H1 (cell line): ENCODE measurements at places on chromosomes 1 and 21.
A peak's percentile ranks its signal among the peaks of the same experiment; 100 is the strongest.

GRCh38 chr1:47865881-47866535 is 131.2 kb downstream of the TRABD2B start:
- no peak for DNase-seq

DNA sequence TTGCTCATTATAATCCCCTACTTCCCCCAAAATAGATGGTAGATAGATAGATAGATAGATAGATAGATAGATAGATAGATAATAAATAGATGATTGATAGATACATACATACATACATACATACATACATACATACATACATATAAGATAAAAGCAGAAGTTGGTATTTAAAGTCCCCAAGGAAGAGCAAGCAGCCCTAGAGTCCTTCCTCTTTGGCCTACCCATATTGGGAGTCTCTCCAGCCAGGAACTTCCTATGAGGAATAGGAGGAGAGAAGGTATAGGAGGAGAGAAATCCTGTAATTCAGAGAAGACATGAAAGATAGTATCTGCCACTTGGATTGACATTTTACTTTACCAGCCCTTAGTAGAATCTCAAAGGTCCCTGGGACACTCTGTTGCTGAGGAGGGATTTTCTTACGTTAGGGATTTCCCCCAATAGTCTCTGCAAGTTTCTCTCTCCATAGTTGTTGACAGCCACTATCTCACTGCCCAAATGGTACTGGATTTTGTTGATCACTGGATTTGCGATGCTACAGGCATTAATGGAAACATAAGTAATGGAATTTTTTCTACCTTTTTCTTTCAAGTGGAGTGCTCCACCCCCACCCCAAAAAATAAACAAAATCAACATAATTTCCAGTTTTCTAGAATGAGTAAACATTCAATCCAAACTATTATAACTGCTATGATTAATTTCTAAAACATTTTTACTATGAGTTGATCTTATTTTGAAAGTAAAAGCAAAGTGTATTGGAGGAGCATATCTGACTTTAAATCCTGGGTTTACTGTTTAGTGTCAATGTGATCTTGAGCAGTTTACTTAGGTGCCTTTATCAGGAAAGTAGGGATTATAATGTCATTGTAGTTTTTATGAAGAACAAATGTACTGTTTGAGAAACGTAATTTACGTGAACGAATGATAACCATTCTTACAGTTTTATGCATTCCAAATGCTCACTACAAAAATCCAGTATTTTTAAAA is 93.2 kb upstream of the TNFSF4 start:
- no peak for DNase-seq

- no peak for DNase-seq
These were observed 9.2 kb upstream of the OR2B11 start for GRCh38 chr1:247467129-247467528.

DNA sequence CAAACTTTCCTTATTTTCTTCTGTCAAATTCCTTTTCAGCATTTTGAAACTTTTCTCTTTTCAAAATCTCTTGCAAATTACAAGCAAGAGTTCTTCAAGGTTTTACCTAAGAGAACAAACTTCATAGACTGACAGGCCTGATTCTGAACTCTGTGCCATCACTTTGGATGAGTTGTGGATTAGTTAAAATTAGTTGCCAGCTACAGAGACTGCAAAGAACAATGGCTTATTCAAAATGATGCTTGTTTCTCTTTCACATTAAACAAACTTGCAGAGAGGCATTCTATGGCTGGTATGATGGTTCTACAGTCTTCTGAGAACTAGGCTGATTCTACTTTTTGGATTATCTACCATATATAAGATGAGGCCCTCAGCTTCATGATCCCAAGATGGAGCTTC is 3.8 kb downstream of the LRRC8B start:
- no peak for DNase-seq

- DNase-seq, result no peak
These were observed 47.5 kb upstream of the SERTAD4 start for GRCh38 chr1:210185063-210185462.

DNA sequence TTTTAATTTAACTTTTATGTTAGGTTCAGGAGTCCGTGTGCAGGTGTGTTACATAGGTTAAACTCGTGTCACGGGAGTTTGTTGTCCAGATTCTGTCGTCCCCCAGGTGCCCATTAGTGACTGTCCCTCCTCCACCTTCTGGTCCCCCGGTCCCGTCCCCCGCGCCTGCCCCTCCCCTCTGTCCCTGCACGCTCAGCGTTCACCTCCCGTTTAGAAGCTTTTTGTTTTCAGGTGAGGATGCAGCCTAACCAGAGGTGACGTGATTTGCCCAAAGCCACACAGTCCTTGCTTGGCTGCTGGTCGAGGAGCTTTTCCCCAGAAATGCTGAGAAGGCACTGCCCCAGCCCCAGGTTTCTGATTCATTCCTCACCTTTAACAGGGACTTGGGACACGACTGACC is 844 bp downstream of the C1orf146 start:
- DNase-seq, result no peak

GRCh38 chr1:10965546-10966226 is 46.8 kb upstream of the TARDBP start:
- DNase-seq, result no peak

DNA sequence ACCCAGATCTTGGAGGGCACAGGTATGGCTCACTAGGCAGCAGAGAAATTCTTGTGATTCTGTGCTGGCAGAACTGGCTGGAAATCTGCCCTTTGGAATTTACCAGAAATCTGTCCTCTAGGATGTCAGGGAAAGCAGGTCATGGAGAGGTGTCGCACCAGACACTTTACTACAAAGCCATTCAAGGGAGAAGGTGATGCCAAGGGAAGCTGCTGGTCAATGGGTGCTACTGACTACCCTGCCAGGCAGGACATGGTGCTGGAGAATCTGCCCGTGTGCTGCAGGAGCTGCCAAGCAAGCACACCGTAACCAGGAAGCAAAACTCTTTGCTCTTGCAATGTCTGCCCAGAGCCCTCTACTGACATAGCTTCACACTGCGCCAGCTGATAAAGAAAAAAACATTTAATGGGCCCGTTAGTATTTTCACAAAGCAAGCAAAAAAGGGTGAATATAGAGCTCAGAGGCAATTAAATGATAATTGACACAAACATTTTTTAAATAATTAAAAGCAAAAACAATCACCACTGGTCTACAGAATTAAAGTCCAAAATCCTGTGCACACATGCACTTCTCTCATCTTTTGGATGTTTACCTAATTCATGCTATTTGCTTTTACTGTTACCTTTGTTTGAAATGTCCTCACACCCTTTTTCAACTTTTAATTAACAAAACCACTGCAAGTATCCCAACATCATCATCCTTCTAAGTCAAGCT is 7.2 kb upstream of the FBXO28 start:
- DNase-seq, result peak; percentile 45

DNA sequence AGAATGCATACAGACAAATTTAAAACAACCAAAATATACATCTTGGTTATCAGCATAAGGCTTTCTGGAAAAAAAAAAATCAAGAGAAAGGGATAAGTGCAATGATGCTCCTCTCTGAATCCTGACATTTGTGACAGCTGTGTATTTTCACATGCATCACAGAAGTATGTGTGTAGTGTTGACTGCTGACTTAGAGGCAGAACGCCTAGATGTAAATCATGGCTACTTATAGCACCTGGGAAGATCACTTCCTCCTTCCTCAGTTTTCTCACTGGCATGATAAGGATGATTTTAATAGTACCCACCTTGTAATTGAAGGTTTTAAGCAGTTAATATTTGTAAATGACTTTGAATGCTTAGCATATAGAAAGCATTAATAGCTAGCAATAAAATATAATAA is 112.5 kb downstream of the MRPL39 start:
- DNase-seq, result no peak

DNA sequence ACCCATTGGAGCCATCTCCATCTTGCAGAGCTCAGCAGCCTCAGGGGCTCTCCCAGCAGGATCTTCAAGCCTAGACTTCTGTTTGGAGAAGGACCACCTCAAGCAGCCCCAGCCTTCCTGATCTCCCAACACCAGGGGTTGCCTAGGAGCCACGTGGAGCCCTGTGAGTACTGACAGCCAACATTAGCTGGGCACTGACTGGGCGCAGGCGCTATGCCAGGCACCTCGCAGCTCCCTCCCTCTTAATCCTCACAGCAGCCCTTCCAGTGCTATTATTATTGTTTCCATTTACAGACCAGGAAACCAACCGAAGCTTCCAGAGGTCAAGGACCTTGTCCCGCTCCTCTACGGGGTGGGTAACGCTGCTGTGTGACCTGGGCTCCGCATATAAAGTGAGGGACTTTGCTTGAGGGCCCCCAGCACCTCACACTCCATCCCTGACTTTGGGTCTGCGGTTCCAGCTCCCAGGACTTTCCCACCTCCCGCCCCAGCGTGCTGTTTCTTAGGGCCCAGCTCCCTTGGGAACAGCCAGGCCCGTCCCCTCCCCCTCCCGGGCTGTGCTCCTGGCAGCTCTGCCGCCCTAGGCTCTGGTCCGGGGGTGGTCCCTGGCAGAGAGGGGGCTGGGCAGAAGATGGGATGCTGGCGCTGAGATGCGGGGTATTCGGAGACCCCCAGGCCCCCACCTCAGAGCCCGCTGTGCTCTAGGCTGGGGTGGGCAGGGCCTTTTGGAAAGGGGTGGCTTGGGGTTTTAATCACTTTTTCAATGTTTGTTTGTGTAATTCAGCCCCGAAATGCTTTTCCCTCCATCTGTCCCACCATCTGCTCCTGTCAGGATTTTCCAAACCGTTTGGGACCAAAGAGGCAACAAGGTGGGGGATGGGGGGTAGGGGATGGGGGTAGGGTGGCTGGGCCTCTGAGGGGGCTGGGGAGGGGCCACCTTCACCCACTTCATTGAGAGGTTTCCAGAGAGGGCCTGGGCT is 4.1 kb upstream of the HPCA start:
- no peak for DNase-seq

- peak; percentile 75 for DNase-seq
These were observed at the start of gene CAMK2N1 for GRCh38 chr1:20485527-20486456. Gene CAMK2N1 (minus strand): TSS chr1:20486210. CDS start chr1:20485379, 831 bp downstream.

GRCh38 chr1:197284966-197285365 is 16.9 kb downstream of the CRB1 start:
- DNase-seq, result no peak

GRCh38 chr1:202671399-202671798 is 38.9 kb downstream of the SYT2 start:
- DNase-seq, result no peak

GRCh38 chr1:33255347-33256220 is 708 bp upstream of the ZNF362 start:
- DNase-seq, result peak; percentile 41

DNA sequence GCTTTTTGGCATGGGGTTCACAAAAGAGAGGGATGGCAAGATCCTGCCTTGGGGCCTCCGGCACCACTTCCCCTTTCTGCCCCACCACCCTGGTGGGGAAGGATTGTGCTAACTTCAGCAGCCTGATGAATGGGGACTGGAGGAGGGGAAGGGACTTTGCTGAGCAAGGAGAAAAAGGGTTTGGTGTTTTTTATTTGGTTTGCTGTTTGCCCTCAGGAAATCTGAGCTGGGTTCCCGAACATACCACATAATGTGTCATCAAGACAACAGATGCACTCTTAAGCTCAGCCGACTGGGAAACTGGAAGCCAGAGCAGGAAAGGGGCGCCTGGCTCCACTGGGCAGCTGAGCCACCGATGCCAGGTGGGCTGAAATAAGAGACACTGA is 19.8 kb downstream of the OLFML2B start:
- no peak for DNase-seq

DNA sequence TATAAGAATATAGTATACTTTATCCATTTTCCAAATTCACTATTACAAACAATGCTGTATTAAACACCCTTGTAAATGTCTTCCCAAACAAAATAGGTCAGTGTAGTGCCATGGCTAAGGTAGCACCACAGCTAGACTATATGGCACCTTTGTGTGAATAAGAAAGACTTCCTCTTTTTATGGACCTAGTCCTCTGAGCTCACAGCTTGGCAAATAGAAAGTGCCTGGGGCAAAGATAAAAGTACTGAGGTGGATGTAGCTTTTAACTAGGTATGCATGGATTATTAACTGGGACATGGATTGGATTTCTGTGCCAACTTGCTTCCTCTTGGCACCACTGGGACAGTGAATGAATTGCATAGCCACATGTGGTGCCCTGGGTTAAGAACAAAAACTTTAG is 25.0 kb downstream of the HRNR start:
- DNase-seq, result no peak

DNA sequence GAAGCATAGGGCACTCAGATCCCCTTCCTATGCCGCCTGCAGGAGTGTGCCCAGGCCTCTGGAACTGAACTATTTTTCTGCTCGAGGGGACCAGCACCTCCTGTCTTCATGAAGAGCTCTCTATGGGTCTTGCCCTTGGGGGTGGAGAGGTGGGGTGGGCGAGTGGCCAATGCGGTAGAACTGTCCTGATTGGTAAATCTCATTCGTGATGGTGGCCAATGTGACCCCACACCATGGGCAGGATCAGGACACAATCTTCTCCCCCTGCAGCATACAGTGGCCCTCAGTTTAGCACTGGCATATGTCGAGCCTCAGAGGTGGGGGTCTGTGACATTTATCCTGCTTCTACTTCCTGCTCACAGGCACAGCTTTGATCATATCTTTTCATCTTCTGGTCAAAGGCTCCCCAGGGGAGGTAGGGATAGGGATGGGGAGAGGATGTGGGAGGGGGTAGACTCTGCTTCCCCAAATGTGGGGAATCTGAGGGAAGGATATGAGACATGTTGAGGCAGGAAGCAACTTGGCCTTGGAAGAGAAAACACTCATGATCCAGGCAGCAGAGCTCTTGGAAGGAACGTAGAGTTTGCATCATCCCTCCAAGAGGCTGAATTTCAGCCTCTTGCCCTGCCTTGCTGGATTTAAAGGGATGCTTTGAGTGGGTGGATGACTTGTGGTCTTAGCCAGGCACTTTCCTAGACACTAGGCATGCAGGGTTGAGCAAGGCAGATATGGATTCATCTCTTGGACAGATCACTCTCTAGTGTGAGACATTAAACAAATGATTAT is 81.8 kb downstream of the LAMC2 start:
- no peak for DNase-seq

DNA sequence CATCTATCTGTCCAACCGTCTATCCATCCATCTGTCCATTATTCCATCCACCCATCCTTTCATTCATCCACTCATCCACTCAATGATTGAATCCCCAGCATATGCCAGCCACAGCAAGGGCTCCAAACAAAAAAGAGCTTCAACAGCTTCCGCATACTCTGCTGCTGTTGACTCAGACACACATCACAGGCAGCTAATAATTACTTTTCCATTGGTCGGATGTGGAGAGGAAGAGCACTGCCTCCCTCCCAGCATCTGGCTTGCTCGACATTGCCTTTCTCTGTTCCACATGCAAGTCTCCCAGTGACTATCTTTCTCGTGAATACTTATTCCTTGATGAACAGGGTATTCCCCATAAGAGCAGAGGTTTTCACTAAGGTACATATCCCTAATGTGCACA is 176.5 kb downstream of the HIVEP3 start:
- DNase-seq, result no peak

GRCh38 chr1:70140894-70141293 is 64.5 kb downstream of the LRRC40 start:
- DNase-seq, result no peak

GRCh38 chr1:161039546-161039945 is 782 bp upstream of the TSTD1 start:
- no peak for DNase-seq

DNA sequence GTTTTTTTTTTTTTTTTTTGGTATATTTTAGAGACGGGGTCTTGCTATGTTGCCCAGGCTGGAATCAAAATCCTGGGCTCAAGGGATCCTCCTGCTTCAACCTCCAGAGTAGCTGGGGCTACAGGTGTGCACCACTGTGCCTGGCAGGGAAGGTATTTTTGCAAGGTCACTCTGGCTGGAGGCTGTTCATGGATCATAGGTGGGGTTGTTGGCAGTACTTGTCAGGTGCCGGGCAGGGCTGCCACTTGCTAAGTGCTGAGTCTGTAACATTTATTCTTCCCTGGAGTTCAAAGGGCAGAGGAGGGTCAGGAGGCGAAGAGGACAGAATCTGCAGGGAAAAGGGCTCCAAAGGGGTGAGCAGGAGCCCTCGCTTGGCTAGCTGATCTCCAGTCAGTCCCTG is 24.1 kb downstream of the A3GALT2 start:
- DNase-seq, result no peak
